ENCODE measurements at places on chromosomes 13 and 19. TPM values are rescaled to one million over a fixed set of nuclear protein-coding genes. Genes with fewer than 3 reads are reported as not detected.

ZNF486 gene
- total RNA-seq, result 3.1 TPM

OPA3 gene
- 6.5 TPM for total RNA-seq

ZNF99 gene
- not detected for total RNA-seq

PCDH17 gene
- 4.6 TPM for total RNA-seq

GAPDHS gene
- total RNA-seq, result not detected

DNA sequence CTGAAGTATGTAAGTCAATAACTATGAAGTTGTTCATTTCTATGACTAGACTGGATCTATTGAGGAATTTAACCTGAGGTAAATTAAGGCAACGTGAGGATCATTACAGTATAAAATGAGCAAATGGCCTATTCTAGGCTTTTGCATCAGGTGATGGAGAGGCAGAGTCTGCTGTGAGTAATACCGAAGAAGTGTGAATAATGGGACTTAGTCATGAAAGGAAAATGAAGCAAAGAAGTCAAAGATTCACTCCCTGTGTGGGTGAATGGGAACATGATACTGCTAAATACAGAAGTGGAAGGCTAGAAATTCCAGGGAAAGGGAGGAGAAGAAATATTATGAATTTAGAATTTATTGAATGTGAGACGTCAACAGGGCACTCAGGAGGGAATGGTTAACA lies 774.1 kb downstream of the LIG4 start:
- H3K27ac ChIP-seq, result no peak overlapping the region
- no peaks in the 10 kb centered on the region for H3K27me3 ChIP-seq
- DNase-seq, result no peak
- H3K4me3 ChIP-seq, result no peak overlapping the region
- no peaks in the 10 kb centered on the region for H3K4me1 ChIP-seq

GRCh38 chr13:73179650-73180274 lies 121.0 kb downstream of the KLF5 start:
- H3K36me3 ChIP-seq, result no peaks in the 10 kb centered on the region
- H3K4me1 ChIP-seq, result no peaks in the 10 kb centered on the region
- no peak for DNase-seq
- no peak overlapping the region for H3K27ac ChIP-seq
- no peak overlapping the region for H3K4me3 ChIP-seq
- no peaks in the 10 kb centered on the region for H3K27me3 ChIP-seq

GRCh38 chr13:80685942-80686341 lies 345.0 kb upstream of the SPRY2 start:
- no peak overlapping the region for H3K27ac ChIP-seq
- H3K36me3 ChIP-seq, result no peaks in the 10 kb centered on the region
- H3K4me3 ChIP-seq, result no peak overlapping the region
- H3K27me3 ChIP-seq, result no peaks in the 10 kb centered on the region
- DNase-seq, result no peak

DNA sequence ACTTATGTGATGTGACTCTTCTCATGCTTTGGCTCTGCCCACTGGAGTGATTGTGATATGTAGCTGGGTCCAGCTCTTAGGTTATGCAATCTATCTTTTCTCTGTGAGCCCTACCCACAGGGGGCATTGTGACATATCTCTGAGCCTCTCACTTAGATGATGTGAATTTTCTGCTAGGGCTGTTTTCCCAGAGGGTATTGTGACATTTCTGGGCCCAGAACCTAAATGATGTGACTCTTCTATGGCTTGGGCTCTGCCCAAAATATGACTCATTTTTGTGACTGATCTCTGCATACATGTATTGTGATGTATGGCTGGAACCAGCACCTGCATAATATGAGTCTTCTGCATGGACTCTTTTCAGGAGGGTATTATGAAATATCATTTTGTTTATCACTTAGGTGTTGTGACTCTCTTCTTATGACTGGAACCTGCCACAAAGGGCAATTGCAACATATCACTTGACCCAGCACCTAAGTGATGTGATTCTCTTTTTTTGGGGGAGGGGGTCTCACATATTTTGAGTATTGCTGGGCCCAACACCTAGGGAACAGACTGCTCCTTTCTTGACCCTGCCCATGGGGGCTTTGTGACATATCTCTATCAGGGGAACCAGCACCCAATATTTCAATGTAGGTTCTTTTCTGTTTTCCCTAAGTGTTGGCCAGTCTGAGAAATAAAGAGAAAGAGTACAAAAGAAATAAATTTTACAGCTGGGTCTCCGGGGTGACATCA lies 12.1 kb upstream of the ZNF254 start:
- H3K27me3 ChIP-seq, result no peaks in the 10 kb centered on the region
- H3K4me1 ChIP-seq, result no peaks in the 10 kb centered on the region
- DNase-seq, result no peak
- H3K36me3 ChIP-seq, result no peaks in the 10 kb centered on the region

- peaks cover 14% of the 10 kb centered on the region for H3K4me1 ChIP-seq
- no peak within 1 kb of the TSS for H3K27ac ChIP-seq
- peaks cover 5% of the 10 kb centered on the region for H3K36me3 ChIP-seq
- H3K27me3 ChIP-seq, result no peaks in the 10 kb centered on the region
- H3K4me3 ChIP-seq, result no peak within 1 kb of the TSS
Measured at GRCh38 chr19:11480715-11481533, at the start of gene ELAVL3. TSS of gene ELAVL3 (minus strand) at chr19:11481046. CDS start at chr19:11480608, 438 bp downstream.

DNA sequence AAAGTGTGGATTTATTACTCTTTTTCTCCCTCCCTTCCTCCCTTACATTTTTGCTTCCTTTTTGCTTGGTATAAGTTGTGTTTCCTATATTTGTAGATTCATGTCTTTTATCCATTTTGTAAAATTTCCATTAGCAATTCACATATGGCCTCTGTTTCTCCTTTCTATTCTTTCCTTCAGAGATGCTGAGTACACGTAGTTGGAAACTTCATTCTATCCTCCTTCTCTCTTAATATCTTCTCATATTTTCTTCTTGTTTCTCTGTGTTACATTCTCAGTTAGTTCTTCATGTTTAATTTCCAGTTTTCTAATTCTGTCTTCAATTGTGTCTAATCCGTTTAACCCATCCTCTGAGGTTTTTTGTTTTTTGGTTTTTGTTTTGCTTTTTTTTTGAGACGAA lies 188.9 kb downstream of the ZIC5 start:
- no peaks in the 10 kb centered on the region for H3K27me3 ChIP-seq
- no peak overlapping the region for H3K4me3 ChIP-seq
- no peaks in the 10 kb centered on the region for H3K4me1 ChIP-seq
- no peak overlapping the region for H3K27ac ChIP-seq

DNA sequence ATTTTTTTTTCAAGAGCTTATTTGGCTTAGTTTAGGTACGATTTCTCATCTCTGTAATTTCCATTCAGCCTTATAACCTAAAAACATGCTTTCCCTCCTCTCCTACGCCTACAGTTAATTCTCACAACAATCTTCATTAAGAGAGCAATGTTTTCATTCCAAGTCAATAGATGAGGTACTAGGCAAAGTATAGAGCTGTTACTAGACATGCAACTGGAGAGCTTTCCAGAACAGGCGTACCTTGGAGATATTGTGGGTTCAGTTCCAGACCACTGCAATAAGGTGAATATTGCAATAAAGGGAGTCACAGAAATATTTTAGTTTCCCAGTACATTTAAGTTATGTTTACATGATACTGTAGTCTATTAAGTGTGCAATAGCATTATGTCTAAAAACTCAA lies 34.8 kb downstream of the TGDS start:
- H3K4me1 ChIP-seq, result no peaks in the 10 kb centered on the region
- H3K4me3 ChIP-seq, result no peak overlapping the region
- H3K36me3 ChIP-seq, result no peaks in the 10 kb centered on the region
- DNase-seq, result no peak
- no peaks in the 10 kb centered on the region for H3K27me3 ChIP-seq
- H3K27ac ChIP-seq, result no peak overlapping the region

DNA sequence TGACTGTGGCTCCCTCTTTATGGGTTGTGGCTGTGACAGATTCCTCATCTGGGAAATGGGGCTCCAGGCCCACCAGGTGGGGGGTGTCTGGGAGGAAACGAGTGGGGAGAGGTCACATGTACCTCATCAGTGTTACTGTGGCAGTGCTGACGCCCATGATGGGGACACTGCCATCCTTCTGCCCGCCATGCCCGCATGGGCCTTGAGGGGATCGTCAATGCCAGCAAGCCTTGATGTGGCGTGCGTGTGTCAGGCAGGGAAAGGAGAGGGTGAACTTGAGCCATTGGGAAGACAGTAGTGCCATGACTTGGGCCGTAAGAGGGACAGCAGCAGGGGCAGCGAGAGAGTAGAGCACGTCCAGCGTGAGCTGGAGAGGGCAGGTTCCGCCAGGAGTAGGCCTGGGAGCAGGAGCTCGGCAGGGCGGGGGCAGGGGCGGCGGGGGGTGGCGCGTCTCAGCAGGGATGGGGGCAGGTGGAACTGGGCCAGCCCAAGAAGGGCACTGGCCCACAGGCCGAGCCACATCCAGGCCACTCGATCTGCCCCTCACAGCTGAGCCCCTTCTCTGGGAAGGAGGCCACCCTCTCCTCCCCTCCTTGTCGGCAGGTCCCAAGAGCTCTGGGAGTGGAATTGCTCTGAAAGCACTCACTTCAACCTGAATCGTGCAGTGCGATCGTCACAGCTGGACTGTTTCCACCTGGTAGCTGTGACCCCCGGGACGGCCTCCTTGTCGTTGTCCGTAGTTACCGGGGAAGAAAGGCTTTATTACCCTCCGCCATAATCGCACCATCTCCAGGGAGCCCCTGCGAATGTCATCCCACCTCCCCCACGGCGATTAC lies 9.9 kb downstream of the KLHL26 start:
- DNase-seq, result no peak
- no peaks in the 10 kb centered on the region for H3K36me3 ChIP-seq
- H3K27me3 ChIP-seq, result no peaks in the 10 kb centered on the region
- no peak overlapping the region for H3K27ac ChIP-seq
- H3K4me3 ChIP-seq, result no peak overlapping the region

DNA sequence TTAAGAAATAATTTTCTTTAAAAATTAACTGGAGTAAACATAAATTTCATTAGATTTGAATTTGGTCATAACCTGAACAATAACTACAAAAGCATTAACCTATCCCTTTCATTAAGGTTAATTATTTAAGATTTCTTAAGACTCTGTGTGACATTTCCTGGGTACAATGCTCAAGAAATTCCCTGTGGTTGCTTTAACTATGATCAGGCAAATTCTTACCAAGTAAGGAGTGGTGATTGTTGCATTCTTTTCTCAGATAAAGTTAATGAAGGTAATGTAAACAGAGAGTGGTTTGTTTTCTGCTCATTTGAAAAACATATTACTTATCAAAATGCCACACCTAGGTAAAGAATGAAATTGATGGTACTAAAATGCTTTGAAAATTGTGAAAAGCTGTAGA lies 114.8 kb upstream of the MIR17HG start:
- no peaks in the 10 kb centered on the region for H3K36me3 ChIP-seq
- no peaks in the 10 kb centered on the region for H3K4me1 ChIP-seq
- DNase-seq, result no peak
- no peak overlapping the region for H3K4me3 ChIP-seq
- H3K27ac ChIP-seq, result no peak overlapping the region
- H3K27me3 ChIP-seq, result no peaks in the 10 kb centered on the region

- DNase-seq, result no peak
- no peak overlapping the region for H3K27ac ChIP-seq
- no peak overlapping the region for H3K4me3 ChIP-seq
- no peaks in the 10 kb centered on the region for H3K36me3 ChIP-seq
Measured at GRCh38 chr13:48682436-48682835, 28.7 kb downstream of the CYSLTR2 start.

DNA sequence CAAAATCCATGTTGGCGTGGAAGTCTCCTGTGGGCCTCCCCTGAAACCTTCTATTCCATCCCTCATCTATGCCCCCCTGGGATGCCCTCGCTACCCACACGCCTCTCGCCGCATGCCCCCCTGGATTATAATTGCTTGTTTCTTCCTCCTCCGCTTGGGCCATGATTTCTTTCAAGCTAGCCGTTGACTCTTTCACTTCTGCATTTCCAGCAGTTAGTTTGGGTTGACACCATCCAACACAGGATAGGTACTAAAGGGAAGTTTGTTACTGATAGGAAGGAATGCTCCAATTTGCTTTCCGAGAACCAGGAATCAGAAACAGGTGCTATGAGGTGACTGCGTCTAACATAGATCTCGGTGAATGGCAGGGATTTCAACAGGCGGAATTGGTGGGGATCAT lies 7.7 kb upstream of the SLC25A15 start:
- H3K36me3 ChIP-seq, result no peaks in the 10 kb centered on the region
- H3K27ac ChIP-seq, result no peak overlapping the region
- DNase-seq, result no peak
- H3K4me3 ChIP-seq, result no peak overlapping the region
- H3K27me3 ChIP-seq, result no peaks in the 10 kb centered on the region

GRCh38 chr19:3803986-3804385 lies 17.8 kb upstream of the MATK start:
- no peaks in the 10 kb centered on the region for H3K36me3 ChIP-seq
- H3K4me1 ChIP-seq, result no peaks in the 10 kb centered on the region
- H3K27me3 ChIP-seq, result peaks cover 5% of the 10 kb centered on the region
- H3K4me3 ChIP-seq, result no peak overlapping the region
- H3K27ac ChIP-seq, result no peak overlapping the region

- H3K4me1 ChIP-seq, result no peaks in the 10 kb centered on the region
- H3K36me3 ChIP-seq, result no peaks in the 10 kb centered on the region
- H3K27ac ChIP-seq, result no peak overlapping the region
- no peak overlapping the region for H3K4me3 ChIP-seq
- H3K27me3 ChIP-seq, result no peaks in the 10 kb centered on the region
Measured at GRCh38 chr13:109211616-109212015, 574.8 kb downstream of the IRS2 start.

- H3K4me3 ChIP-seq, result no peak overlapping the region
- H3K27ac ChIP-seq, result no peak overlapping the region
- peaks cover 6% of the 10 kb centered on the region for H3K4me1 ChIP-seq
- no peak for DNase-seq
Measured at GRCh38 chr13:19984430-19985218, 26.1 kb downstream of the ZMYM2 start.

- H3K27ac ChIP-seq, result no peak overlapping the region
- H3K4me1 ChIP-seq, result no peaks in the 10 kb centered on the region
- DNase-seq, result no peak
Measured at GRCh38 chr13:61770681-61771080, 355.0 kb upstream of the PCDH20 start.

DNA sequence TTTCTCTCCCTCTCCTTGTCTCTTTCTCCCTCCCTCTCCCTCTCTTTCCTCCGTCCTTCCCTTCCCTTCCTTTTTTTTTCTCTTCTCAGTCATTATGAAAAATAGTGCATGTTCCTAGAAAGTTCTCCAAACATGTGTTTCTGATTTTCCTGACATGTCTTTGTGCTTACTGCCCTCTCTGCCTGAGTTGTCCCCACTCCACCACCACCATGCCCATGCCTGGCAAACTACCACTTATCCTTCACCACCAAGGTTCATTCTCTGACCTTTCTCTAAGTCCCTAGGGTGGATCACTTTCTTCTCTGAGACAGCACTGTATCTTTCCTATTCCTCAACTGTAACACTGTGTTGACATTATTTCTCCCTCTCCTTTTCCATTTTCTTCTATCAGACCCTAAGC lies 98.2 kb downstream of the LACC1 start:
- H3K4me1 ChIP-seq, result no peaks in the 10 kb centered on the region
- no peak overlapping the region for H3K4me3 ChIP-seq
- DNase-seq, result no peak
- H3K27ac ChIP-seq, result no peak overlapping the region
- no peaks in the 10 kb centered on the region for H3K36me3 ChIP-seq
- H3K27me3 ChIP-seq, result no peaks in the 10 kb centered on the region

- no peaks in the 10 kb centered on the region for H3K27me3 ChIP-seq
- no peaks in the 10 kb centered on the region for H3K4me1 ChIP-seq
- H3K4me3 ChIP-seq, result no peak overlapping the region
Measured at GRCh38 chr13:37448153-37448552, 150.4 kb downstream of the POSTN start.
